Smooth muscle cell of the brain vasculature (primary cell): ENCODE measurements at places on chromosomes 6 and 20.

DNA sequence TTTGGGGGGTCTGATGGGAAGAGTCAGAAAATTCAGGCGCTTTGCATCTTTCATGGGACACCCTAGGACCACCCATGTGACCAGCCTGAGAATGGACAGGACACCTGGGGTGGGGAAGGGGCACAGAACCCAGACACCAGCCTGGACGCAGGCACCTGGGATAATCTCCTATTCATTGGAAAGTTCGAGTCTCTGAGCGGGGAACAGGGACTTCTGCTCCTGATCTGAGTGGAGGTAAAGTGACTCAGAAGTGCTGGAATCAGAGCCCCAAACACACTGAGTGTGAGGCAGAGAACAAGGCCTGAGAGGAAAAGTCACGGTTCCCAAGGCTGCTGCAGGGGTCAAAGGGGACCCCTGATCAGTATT lies 1.4 kb downstream of the HLA-B start:
- DNase-seq: no peak

- DNase-seq: no peak
Observed at GRCh38 chr20:5821627-5822215, 71.5 kb downstream of the SHLD1 start.

GRCh38 chr20:19361790-19362189 lies 149.3 kb downstream of the SLC24A3 start:
- no peak for DNase-seq

GRCh38 chr20:48864738-48865318 lies 37.0 kb upstream of the PREX1 start:
- DNase-seq: no peak

- DNase-seq: no peak
Observed at GRCh38 chr6:159169193-159169555, at the start of gene FNDC1. Gene FNDC1 (plus strand): TSS chr6:159169400. CDS start chr6:159169597, 197 bp downstream.

GRCh38 chr20:4548552-4548951 lies 173.2 kb upstream of the PRND start:
- DNase-seq: no peak

GRCh38 chr6:25169553-25169952 lies 109.6 kb upstream of the CARMIL1 start:
- no peak for DNase-seq

DNA sequence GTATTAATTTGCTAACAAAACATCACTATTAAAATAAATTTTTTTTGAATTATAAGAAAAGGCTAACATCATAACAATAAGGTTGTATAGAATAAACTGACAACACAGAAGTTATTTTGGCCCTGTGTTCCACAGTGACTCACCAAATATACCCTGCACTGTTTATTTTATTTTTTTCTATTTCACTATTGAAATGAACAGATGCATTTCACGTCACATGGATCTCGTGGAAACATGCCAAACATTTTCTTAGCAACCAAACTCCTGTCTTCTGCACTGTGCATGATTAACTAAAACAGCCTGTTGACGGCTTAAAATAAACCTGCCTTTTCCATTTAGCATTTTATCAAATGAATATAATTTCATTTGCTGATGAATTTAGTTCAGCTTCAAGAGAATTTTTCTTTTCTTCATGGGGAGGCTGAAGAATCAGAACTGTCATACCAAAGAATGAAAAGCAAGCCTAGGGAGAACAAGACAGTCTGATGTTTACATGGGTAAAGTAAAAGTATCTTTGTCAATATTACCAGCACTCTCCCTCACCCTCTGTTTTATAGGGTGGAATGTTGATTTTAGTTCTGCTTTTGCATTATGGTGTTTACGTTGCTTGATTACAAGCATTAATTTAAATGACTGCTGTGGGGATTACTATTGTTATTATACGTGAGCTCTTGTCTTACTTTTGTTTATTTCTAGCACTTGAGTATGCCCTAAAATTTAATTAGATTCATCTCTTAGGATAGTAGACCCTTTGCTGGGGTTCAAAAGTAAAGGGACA lies 115.3 kb downstream of the LCA5 start:
- DNase-seq: peak; percentile 93

DNA sequence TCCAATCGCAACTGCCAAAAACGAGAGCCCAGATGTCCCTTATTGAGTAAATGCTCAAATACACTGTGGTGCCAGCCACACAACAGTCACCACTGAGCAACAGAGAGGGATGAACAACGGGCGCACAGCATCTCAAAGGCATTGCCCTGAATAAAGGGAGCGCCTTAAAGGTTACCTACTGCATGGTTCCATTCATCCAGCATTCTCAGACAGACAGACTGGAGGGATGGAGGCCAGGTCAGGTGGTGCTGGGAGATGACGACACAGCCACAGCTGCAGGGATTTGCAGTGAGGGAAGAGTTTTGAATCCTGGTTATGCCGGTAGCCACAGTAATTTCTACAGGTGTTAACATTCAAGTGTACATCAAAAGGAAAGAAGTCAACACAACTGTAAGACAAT lies 615.5 kb upstream of the AGPAT4 start:
- DNase-seq: no peak

DNA sequence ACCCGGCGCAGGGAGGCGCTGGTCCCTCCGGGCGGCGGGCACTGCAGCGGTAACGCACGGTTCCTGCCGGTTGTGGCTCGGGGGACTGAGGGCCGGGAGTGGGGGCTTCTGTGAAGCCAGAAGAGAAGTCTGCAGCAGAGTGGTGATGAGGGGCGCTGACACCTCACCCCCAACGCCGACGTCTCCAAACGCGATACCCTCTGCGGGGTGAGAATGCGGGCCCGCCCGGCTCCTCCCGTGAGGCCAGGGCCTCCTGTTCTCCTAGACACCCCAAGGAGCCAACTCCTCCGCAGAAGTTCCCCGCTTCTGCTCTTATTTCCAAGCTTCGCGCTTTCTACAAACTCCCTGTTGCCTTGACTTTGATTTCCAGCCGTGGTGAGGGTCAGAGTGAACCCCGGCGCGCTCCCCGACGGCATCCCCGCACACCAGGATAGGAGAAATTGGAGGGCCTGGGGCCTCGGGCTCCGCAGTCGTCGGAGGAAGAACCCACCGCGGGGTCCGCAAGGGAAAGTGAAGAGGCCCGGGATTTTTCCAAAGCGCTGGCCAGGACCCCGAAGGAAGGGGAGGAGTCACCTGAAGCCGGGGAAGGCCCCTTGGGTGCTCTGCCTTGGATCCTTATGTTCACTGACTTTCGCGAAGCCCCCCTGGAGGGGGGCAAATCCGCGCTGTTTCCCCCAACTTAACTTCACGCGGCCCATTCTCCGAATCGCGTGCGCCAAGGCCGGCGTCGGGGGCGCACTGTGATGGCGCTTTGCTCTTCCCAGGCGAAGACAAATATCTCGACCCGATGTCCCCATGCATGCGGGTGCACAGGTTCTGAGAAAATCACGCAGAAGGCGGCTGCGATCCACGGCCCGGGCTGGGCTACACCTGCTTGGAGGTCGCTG lies 3.1 kb upstream of the INSM1 start:
- DNase-seq: no peak

DNA sequence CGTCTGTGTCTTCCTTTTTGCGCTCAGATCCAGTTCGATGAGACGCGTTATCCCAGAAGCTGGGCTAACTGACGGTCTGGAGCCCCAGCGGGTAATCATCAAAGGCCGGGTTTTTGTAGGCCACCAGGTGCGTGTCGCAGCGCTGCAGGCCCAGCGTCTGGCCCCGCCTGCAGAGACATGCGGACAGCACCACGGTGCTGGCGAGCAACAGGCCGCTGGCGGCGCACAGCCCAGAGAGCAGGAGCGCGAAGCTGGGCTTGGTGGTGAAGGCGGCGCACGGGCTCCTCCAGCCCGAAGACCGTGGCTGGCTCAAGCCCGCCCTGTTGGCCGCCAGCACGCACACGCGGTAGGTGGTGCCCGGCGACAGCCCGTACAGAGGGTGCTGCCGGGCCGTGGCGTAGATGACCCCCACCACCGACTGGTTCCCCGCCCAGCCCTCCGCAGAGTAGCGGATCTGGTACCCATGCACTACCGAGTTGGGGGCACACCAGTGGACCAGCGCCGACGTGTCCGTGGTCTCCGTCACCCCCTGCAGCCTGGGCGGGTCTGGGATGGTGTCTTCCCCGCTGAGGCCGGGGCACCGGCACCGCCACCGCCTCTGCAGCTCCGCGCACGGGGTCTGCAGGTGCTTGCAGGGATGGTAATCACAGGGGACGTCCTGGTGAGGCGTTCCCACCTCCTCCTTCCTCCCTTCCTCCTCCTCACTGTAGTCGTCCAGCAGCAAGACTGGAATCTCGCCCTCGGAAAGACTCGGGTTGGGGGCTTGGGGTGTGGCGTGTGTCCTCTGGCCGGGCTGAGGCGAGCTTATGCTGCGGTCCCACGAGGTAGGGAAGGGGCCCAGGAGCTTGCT lies 12.7 kb downstream of the LRRN4 start:
- DNase-seq: no peak

GRCh38 chr6:47337519-47337918 lies 27.8 kb upstream of the TNFRSF21 start:
- no peak for DNase-seq

DNA sequence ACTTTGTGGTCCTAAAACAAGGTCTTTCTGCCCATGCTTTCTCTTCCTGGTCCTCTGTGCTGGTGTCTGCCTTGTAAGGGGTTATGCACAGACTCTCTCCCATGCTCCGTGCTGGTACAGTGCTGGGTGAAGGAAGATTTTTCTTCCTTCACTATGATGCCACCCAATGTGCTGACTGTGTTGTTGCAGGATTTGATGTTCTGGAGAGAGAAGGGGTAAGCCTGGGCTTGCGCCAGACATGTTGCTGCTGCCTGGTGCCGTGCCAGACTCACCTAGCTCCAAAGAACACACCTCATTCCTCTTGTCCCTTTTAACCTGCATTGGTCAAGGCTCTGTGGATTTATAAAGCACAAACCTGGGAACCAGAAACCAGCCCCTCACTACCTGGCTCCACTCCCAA lies 28.4 kb upstream of the ARMH2 start:
- no peak for DNase-seq

GRCh38 chr20:22574545-22575086 lies 9.8 kb downstream of the FOXA2 start:
- DNase-seq: no peak

DNA sequence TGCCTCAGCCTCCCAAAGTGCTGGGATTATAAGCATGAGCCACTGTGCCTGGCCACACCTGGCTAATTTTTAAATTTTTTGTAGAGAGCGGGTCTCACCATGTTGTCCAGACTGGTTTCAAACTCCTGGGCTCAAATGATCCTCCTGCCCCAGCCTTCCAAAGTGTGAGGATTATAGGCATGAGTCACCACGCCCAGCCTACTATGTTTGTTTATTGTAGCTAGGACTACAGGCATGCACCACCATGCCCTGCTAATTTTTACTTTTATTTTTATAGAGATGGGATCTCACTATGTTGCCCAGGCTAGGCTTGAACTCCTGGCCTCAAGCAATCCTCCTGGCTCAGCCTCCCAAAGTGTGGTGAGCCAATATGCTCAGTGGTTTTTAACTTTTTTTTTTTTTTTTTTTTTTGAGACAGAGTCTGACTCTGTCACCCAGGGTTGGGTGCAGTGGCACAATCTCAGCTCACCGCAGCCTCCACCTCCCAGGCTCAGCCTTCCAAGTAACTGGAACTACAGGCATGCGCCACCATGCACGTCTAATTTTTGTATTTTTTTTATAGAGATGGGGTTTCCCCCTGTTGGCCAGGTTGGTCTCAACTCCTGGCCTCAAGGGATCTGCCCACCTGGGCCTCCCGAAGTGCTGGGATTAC lies 12.0 kb upstream of the DDX43 start:
- no peak for DNase-seq

- DNase-seq: no peak
Observed at GRCh38 chr6:122947355-122947754, 48.7 kb upstream of the CLVS2 start.

GRCh38 chr20:34983995-34984735 lies 28.5 kb downstream of the MYH7B start:
- no peak for DNase-seq

DNA sequence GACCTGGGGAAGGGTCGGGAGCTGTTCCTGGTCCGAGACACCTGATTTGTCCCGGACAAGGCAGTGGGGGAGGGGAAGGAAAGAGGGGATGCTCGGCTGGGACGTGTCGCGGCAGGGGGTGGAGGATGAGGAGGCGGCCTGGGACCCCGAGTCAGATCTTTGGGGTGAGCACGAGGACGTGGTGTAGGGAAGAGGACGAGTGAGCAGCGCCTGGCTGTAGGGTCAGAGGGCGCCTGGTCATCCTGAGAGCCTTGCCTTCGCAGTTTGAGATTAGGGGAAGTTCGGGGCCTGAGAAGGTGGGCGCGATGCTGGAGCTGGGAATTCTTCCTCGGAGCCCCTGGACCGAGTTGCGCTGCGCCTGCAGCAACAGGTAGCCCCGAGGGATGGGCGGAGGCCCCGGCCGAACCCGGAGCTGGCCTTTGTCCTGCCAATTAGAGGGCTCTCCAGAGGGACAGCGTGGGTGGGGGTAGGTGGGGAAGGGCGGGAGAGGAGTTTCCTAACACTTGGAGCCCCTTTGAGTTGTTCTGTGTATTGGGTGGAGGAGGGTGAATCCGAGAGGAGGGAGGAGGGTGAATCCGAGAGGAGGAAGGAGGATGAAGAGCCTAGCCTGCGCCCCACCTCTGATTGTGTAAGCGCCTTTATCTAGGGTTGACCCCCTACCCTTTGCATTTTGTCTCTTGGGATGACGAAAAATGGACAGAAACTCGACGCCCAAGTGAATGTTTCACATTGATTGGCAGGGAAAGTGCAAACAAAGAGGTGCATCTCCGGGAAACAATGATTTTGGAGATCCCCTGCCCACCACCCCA lies 72.0 kb downstream of the SOX4 start:
- DNase-seq: no peak

DNA sequence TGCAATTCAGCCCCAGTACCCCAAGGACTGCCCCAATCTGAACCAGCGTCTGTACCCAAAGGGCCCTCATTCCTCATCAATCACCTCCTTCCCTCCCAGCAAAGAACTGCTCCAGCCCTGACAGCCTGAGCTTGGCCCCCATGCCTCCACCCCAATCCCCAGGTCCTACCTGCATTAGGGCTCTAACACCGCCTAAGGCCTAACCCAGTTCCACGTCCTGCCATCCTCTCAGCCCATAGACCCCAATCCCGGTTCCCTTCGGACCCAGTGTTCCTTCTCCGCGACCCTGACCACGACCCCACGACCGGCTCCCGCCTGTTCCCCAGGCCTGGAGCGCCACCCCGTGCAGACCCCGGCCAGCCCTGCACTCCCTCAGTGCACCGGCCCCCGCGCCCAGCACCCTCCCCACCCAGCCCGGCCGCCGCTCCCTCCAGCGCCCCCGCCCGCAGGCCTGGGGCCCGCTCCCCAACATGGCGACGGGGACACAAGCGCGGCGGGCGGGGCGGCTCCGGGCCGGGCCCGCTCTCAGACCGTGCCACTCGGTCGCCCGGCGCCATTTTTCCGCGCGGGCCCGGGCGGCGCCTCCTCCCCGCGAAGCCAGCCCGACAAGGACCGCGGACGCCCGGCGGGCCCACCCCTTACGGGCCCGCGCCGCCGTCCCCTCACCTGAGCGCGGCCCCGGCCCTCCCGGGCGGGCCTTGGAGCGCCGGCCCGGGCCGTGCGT lies 483 bp downstream of the NCOA6 start:
- DNase-seq: no peak

- no peak for DNase-seq
Observed at GRCh38 chr6:99614430-99615186, 8.0 kb downstream of the PRDM13 start.

- DNase-seq: no peak
Observed at GRCh38 chr6:136763255-136763654, 29.0 kb downstream of the MAP3K5 start.
